Activated T-cell treated with anti-CD3 and anti-CD28 coated beads for 24 hours (primary cell): ENCODE measurements at places on chromosomes 5 and 9.

DNA sequence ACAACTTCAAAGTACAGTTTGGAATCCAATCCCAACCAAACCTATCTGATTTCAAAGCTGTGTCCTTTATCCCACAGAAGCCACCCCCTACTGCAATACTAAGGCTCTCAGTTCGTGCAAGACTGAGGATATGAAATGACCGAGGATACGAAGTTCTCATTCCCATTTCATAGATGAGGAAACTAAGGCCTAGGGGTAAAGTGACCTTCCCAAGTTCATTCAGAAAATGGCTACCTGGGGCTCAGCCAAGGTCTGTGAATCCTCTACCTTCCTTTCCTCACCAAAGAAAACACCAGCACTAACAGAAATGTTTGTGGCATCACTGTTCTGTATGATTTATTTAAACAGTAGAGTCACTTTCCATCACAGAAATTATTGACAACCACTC, 5.4 kb downstream of the KIAA1191 start:
- DNase-seq, result no peak

- DNase-seq, result no peak
Measured at GRCh38 chr5:165622864-165623536, 2117.6 kb downstream of the MAT2B start.

DNA sequence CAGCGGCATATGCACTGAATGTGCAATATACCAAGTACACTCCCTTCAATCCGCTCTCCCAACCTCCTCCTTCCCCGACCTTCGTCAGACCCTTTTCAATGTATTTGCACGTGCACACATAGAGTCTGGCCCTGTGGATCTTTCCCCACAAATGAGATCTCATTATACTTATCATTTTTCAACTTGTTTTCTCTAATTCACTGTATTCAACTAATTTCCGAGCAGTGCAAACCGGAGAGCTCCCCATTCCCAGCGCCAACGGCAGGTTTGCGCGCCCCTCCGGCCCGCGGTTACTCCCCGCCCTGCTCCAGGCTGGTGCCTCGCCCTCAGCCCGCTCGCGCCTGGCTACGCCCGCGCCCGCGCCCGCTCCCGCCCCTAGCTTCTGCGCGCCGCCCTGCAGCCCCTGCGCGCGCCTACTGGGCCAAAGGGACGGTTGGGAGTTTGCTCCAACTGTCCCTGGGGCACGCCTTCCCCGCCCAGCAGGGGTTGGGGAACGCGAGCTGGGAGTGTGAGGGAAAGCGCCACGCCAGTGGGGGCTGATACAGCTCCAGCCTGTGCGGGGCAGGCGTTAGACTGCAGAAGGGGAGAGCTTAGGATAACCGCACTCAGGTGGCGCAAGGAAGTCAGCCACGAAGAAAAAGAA, 3.3 kb upstream of the CDC20B start:
- peak; percentile 12 for DNase-seq

GRCh38 chr5:135190416-135191083, 156.5 kb upstream of the PITX1 start:
- no peak for DNase-seq

- DNase-seq, result no peak
Measured at GRCh38 chr5:3429962-3430361, 165.7 kb upstream of the IRX1 start.

GRCh38 chr5:56545016-56545415, 270.3 kb upstream of the MAP3K1 start:
- DNase-seq, result no peak

DNA sequence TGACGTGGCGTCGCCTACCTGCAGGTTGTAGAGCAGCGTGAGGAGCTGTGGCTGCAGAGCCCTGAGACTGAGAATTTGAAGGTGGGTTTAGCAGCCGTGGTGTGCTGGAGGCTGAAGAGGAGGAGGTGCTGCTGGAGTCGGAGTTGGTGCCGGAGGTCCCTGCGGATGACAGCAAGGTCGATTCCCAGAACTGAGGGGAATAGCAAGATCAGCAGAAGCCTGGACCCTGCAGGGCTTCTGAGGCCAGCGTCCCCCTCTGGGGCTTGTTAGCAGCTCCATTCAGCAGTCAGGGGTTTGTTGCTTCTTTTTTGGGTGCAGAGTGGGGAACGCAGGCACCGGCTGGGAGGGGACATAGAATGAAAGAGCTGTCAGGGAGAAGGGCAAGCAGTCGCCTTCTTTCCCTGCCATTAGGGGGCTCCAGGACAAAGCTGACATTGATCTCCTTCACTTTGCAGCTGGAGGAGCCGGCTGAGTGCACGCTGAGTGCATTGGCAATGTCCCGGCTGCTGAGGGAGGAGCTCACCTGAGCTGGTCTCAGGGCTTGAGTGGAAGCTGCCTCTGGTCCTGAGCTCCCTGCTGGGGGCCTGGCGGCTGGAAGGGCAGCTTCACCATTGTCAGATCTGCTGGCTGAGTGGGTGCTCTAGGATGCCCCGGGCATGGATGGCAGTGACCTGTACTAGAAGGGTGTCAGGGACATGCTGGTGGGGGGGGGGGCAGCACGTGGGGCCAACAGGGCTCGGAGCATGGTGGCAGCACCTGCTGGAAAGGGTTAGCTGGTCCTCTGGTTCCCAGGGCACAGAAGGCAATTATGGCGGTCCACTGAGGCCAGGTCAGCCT, 20.8 kb downstream of the OBP2B start:
- no peak for DNase-seq

GRCh38 chr5:151758141-151758429, 346 bp downstream of the ATOX1 start:
- no peak for DNase-seq

- no peak for DNase-seq
Measured at GRCh38 chr9:116464423-116464822, 222.7 kb upstream of the TRIM32 start.

DNA sequence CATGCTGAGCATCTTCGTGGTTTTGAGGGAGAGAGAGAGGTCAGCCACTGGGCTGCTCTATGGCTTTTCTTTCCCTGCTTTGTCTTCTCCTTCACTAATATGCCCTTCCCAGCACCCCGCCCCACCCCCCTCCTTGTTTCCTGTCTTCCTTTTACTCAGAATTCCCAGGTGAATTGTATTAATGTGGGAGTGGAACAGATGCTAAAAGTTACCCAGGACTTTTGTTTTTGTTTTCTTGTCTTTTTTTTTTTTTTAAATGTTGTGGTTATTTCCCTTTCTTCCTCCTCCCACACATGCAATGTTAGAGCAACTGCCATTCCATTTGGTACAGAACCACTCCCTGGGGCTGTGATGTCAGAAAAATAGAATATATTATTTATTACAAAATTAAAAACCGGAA, 442.7 kb upstream of the CD180 start:
- DNase-seq, result no peak

DNA sequence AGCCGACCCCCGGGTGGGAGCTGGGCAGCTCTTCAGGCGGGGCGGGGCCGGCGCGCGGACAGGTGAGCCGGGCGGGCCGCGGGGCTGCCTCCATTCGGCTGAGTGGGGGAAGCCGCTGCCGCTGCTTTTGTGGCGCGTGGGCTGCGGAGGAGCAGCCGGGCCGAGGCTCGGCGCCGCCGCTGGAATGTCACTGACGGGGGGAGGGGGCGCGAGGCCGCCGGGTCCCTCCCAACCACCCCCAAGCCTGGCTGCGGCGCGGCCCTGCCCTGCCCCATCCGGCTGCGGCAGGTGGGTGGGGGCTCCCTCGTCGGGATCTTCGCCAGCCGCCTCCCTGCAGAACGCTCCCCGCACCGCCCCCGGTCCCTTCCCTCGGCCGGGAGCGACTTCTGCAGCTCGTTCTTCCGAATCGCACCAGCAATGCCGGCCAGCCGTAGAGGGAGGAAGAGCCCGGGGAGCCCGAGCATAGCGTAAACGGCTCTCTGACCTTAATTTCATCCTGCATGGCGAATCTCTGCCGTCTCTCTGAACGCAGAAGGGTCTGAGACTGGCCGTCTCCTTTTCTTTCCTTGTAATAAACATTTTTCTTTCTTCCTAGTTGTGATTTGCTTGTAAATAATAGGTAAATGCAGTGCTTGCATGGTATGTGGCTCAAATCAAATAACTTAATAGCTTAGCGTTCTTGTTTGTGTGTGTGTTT, 505 bp downstream of the SPTAN1 start:
- peak; percentile 36 for DNase-seq

DNA sequence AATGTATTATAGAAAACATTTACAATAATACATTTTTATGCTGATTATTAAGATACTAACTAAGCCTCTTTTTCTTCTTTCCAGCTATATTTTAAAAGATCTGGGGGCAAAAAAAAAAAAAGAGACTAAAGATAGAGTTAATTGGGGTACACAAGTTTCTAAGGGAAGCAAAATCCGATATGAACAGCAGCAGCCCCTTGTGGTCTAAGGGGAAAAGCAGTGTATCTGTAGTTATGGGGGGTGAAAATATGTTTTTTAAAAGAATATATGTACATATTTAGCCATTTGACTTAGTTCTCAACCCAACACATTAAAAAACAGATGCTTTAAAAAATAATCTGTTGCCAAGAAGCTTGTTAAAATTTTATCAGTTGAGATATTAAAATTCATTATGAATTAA, 134.3 kb upstream of the POU5F2 start:
- no peak for DNase-seq
